A549 treated with GW870086 at 1 μM for 4 hours (cell line): ENCODE measurements at places on chromosomes 11 and 22. TPM values are rescaled to one million over a fixed set of nuclear protein-coding genes. Genes with fewer than 3 reads are reported as not detected.

The PDE3B gene
- total RNA-seq, result 1.8 to 2.2 TPM (median 2.1 TPM) in 5 replicates

The NTM gene
- total RNA-seq, result not detected in 5 replicates

The ZNF202 gene
- 8.3 to 11.0 TPM (median 10.6 TPM) in 5 replicates for total RNA-seq

The DKK3 gene
- 13.8 to 22.3 TPM (median 18.9 TPM) in 5 replicates for total RNA-seq

The CALCA gene
- total RNA-seq, result 0.07 to 0.19 TPM (median 0.14 TPM) in 3 of 5 replicates, not detected in the others

The MMP3 gene
- total RNA-seq, result 0.17 to 0.28 TPM in 2 of 5 replicates, not detected in the others

The C22orf31 gene
- total RNA-seq, result not detected in 5 replicates

The P2RX6 gene
- 0.58 to 1.2 TPM (median 0.79 TPM) in 5 replicates for total RNA-seq

The KRTAP5-4 gene
- total RNA-seq, result not detected in 5 replicates

The RASGRP2 gene
- 1.1 to 2.6 TPM (median 1.4 TPM) in 5 replicates for total RNA-seq

The RTL10 gene
- 5.0 to 8.4 TPM (median 7.8 TPM) in 5 replicates for total RNA-seq

The OR8H2 gene
- total RNA-seq, result not detected in 5 replicates

The UBQLN3 gene
- total RNA-seq, result not detected in 5 replicates

The FAM181B gene
- 0.05 to 0.07 TPM (median 0.05 TPM) in 3 of 5 replicates, not detected in the others for total RNA-seq

The HEPN1 gene
- not detected in 5 replicates for total RNA-seq

The CEND1 gene
- total RNA-seq, result 1.2 to 2.7 TPM (median 1.9 TPM) in 5 replicates

The IGLL1 gene
- total RNA-seq, result not detected in 5 replicates

The BTG4 gene
- total RNA-seq, result 0.25 TPM in 1 of 5 replicates, not detected in the others

The ZP1 gene
- total RNA-seq, result 0.13 to 0.32 TPM (median 0.29 TPM) in 3 of 5 replicates, not detected in the others

The FADD gene
- 64.9 to 76.0 TPM (median 71.9 TPM) in 5 replicates for total RNA-seq

The SCGB1A1 gene
- total RNA-seq, result 0.40 TPM in 1 of 5 replicates, not detected in the others

The NLRP14 gene
- not detected in 5 replicates for total RNA-seq

The KRTAP5-2 gene
- total RNA-seq, result not detected in 5 replicates

The LINC01488 gene
- total RNA-seq, result not detected in 5 replicates

The SAA4 gene
- not detected in 5 replicates for total RNA-seq

The ZNF215 gene
- total RNA-seq, result 0.88 to 1.2 TPM (median 1.1 TPM) in 5 replicates

The FDXACB1 gene
- total RNA-seq, result 1.6 to 2.3 TPM (median 1.7 TPM) in 5 replicates
